ENCODE measurements at places on chromosomes 6 and 20.

DNA sequence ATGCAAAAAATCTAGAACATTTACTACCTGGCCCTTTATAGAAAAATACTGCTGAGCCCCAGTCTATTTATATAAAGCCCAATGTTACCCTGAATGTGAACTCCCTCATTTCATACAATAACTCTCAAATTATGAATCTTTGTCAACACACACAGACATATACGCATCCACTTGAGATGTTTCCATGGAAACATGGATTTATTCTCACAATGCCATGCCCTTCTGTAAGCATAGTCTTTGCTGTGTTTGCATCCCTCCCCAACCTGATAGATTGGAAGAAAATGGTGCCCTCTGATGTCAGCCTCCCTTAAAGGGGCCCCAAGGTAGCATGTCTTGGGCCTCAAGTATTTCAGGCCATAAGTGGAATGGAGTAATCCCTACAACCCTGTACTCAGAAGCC lies 573.1 kb downstream of the KIF16B start:
- no peak for DNase-seq

GRCh38 chr6:18268066-18268465 lies 3.7 kb upstream of the DEK start:
- no peak for DNase-seq

DNA sequence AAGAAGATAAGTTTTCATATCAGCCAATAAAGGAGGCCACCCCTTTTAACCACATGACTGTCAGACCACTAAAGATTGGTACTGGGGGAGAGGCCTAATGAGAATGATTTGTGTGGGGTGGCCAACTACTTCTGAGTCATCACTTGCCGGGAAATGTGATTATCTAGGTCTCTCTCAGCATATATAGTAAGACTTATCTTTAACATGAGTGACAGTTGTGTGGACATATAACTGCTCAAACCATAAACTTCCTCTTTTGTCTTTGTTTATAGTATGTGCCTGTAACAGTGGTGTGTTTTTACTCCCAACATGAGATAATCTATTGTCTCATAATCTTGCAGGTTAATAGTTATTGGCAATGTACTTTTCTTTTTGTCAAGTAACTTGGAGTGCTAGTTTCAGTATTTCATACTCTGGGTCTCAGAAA lies 312.4 kb downstream of the CDKAL1 start:
- no peak for DNase-seq

DNA sequence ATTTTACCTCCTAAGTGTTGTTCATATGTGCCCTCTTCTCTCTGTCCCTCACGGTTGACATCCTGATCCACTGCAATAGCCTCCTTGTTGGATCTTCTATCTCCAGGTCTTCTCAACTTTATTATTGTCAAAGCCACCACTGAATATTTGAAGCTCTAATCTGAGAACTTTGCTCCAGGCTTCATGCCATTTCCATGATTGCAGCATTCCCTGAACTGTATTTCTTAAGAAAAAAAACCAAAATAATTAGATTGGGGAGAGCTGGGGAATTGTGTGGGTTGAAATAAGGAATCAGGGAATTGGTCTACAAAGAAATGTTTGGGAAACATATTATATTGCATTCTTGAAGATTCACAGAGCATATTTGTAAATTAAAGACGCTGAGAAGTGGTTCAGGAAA lies 2.5 kb upstream of the STX7 start:
- DNase-seq, result no peak

- DNase-seq, result no peak
Measured at GRCh38 chr6:119922814-119923213, 573.3 kb upstream of the MAN1A1 start.

DNA sequence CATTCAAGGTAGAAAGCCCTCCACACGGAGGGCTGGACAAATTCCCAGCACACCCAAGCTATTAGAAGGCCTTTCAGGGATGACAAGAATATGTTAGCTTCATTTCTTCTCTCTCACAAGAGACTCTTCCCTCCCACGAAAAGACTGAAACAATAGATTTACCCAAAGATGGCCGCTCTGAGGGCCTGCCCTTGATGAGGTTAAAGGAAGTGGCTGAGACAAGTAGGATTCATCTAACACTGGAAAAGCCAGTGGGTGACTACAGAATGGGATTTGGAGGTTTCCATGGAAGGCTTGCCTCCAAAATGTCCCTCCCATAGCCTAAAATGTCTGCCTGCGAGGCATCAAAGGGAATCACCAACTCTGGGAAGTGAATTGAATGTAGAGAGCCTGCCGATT lies 277.6 kb downstream of the CLIC5 start:
- no peak for DNase-seq

GRCh38 chr6:126440923-126441322 lies 101.0 kb downstream of the CENPW start:
- DNase-seq, result no peak

GRCh38 chr20:1754749-1755148 lies 97.2 kb upstream of the SIRPG start:
- DNase-seq, result no peak

- no peak for DNase-seq
Measured at GRCh38 chr6:52697903-52698302, 27.0 kb downstream of the TMEM14A start.

DNA sequence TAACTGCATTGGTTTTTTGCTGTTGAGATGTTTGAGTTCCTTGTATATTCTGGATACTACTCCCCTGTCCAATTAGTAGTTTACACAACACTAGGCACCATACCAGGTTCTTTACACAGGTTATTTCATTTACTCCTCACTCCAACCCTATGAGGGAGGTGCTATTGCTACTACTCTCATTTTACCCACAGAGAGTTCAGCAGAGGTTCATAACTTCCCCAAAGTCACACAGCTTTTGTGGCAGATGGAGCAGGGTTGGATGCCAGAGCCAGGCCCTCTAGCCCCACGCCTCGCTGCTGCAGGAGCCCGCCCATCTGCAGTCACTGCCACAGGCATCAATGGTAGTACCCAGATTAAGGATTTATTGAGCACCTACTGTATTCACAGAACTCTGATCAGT lies 61.7 kb upstream of the MAP3K4 start:
- DNase-seq, result no peak

DNA sequence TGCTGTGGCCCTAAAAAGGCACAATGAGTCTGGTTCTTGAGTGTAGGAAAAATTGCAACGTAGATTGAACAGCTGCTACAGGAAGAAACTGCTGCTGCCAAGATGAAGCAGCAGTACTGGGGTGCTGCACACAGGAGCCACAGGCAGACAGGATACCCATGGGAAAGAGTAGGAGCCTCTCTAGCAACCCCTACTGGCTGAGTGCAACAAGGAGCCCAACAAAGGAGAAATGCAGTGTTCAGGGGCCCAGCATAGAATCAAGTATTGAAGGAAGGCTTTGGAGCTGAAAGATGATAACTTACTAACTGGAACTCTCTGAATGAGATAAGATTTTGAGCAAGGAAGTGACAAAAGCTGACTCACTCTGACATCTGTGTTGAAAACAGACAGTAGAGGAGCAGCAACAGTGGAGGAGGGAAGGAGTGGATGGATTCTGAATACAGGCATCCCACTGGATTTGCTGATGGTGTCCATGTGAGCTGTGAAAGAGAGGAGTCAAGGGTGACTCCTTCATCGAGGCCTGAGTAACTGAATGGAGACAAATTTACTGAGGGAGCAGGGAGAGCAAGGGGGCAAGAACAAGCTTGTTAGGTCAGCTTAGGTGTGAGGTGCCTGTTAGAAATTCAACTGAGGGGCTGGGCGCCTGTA lies 534.7 kb upstream of the JARID2 start:
- DNase-seq, result peak; percentile 56

GRCh38 chr6:35213824-35214756 lies at the start of gene SCUBE3:
SCUBE3 (plus strand) TSS chr6:35213956; CDS start chr6:35214419, 463 bp downstream.
- DNase-seq, result no peak

DNA sequence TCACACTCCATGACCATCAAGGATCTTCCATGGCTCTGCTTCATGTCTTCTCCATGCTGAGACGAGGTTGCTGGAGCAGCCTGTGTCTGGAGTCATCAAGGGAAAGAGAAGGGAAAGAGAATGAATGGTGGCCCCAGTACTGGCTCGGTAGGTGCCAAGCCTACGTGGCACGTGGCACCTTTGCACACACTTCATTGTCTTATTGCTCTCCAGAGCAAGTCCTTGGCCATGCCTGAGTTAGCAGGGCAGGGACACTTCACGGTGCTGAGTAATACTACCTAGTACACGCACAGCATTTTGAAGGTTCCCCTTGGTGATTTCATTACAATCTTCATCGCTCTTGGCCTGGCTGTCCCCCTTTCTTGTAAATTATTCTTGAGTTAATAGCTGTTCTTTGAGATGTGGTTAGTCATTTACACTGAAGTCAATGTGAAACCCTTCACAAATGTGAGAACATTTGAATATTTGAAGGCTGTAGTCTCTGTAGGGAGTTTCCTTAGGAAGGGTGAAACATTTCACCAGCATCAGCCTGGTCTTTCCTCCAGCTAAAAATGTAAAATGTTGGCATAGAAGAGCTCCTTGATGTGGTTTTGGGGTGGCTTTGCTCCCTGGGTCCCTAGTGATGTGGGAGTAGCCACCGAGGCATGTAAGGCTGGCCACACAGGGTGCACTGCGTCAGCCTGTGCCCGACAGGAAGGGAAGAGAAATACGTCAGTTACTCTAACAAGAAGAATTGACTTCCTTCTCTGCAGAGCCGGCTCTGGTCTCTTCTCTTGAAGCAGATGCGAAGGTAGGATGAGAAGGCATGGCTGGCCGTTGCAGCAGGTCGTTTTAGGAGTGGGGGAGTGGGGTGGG lies at the start of gene SYTL3:
Gene SYTL3 (plus strand): TSS at position 766 of the 855 bp plus-strand sequence. CDS start 13,215 bp downstream, outside the sequence.
- peak; percentile 91 for DNase-seq

- DNase-seq, result no peak
Measured at GRCh38 chr6:116206231-116206903, 47.5 kb downstream of the TSPYL4 start.

- DNase-seq, result no peak
Measured at GRCh38 chr20:56278196-56278595, 29.7 kb downstream of the MC3R start.

DNA sequence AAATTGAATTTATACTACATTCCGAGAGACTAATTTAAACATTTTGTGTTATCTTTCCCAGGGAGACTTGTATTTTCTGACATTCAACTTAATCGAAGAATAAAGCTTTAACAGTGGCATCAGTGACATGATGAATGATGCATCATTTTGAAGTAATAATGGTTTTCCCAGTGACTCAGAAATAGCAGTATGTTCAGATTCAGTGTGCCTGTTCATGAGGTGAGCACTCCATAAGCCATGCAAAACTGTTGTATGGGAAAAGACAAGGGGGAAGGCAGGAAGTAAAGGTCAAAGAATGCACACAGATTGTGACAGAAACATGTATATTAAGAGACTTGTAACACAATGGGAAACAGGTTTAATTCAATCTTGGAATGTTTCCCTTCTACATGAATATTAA lies 1348.2 kb upstream of the GJE1 start:
- DNase-seq, result no peak

GRCh38 chr6:39075010-39075686 lies 26.6 kb downstream of the GLP1R start:
- DNase-seq, result no peak

- DNase-seq, result no peak
Measured at GRCh38 chr6:129183187-129183591, 300.3 kb downstream of the LAMA2 start.

DNA sequence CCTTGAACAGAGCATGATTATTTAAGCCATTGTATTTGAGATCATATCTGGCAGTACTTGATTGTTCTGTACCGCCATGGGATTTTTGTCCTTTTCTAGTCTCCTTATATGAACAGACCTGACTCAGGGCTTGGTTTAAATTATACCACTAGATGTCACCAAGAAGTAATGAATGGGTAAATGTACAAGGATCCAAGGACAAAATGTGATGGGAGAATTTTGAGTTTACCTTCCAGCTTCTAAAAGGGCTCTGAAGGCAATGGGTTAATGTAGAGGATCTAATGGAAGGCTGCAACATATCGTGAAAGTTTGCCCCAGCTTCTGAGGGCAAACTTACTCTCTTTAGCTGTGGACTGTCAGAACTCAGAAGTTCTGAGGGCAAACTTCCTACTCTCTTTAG lies 12.0 kb downstream of the RNF8 start:
- no peak for DNase-seq

GRCh38 chr6:165599596-165600487 lies 63.2 kb downstream of the PDE10A start:
- no peak for DNase-seq

DNA sequence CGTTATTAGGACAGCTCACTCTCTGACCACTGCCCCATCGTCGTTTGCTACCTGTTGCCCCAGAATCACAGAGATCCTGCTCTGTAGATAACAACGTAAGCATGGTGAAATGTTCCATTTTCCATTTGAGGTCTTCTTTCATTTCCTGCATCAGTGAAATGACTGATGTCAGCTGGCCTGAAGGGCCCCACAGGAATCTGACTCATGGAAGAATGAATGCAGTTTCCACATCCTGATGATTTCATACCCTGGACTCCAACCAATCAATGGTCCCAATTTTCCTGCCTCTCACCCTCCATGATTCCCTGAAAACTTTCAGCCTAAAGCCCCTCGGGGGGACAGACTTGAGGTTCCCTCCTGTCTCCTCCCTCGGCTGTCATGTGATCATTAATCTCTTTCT lies 394.4 kb upstream of the CDH4 start:
- DNase-seq, result no peak

DNA sequence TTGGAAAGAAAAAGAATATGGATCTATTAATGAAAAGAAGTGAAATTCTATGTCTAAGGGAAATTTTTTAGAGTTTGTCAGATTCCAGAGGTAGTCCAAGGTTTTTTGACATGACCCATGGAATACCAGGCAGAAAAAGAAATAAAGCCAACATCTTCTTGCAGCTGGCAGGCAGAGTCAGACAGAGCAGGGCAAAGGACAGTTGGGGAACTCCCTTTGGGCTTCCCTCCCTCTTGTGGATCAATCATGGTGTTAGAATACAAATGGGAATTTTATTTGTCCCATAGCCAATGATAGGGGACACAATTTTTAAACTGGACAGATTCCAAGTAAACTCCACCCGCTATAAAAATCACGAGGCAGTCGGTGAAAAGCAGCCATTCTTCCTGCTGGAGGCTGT lies 92.1 kb upstream of the TAB2 start:
- no peak for DNase-seq

DNA sequence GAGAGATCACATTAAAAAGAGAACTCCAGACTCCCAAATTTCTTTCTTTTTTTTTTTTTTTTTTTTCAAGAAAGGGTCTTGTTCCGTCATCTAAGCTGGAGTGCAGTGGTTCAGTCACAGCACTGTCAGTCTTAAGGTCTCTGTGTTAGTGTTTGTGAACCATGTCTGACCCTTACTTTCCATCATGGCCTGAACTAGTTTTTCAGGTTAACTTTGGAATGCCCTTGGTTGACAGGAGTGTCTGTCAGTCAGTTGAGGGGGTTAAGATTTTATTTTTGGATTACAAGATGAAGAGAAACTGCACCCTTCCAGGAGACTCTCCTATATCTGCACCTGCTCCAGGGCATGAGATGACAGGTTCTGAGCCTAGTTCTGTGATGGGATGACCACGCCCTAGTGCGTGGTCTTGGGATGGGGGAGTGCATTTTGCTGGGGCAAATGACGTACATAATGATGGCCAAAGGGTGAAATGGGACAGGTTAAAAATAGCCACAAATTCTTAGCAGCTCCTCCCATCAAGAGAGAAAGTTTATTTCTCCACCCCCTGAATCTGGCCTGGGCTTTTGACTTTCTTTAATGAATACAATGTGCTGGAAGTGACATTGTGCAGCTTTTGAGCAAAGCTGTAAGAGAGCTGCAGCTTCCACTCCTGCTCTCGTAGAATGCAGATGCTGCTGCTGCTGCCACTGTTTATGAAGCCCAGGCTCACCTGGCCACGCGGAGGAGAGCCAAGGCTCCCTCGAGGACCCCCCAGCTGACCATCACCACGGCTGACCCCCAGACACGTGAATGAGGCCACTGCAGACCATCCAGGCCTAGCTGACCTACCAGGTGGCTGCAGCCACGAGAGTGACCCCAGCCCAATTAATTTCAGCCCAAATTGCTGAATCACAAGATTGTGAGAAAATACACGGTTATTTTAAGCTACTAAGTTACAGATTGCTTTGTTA lies 29.7 kb upstream of the FAM50B start:
- DNase-seq, result no peak
